ENCODE measurements at places on chromosomes 1 and 21. TPM values are rescaled to one million over a fixed set of nuclear protein-coding genes. Genes with fewer than 3 reads are reported as not detected.

Gene FCRLA
- not detected for total RNA-seq

Gene OR2L5
- total RNA-seq = not detected

Gene TRIM58
- 0.61 TPM for total RNA-seq

Gene SERTAD4
- not detected for total RNA-seq

Gene NUF2
- total RNA-seq = 39.2 TPM

Gene CFAP141
- total RNA-seq = not detected
